ENCODE measurements at places on chromosomes 3 and 15. TPM values are rescaled to one million over a fixed set of nuclear protein-coding genes. Genes with fewer than 3 reads are reported as not detected.

SLC22A14 gene
- total RNA-seq: not detected

CPB1 gene
- not detected for total RNA-seq

CCDC50 gene
- total RNA-seq: 9.3 TPM

DNA sequence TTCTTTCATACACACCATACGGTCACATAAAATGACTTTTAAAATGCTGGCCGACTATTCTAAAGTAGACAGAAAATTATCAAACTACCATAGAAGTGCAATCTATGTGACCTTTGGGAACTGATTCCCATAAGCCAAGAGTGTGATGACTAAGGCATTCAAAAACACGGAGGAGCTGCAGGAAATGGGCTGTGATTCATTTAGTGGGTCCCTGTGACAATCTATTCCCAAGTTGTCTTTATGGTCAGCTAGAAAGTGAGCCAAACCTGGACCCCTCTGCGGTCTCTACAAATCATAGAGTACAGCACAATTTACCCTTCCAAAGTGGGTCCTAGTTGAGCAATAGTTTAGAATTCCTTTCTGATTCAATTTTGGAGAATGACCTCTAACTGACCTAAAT, 251.5 kb upstream of the CBLB start:
- H3K4me1 ChIP-seq: peaks cover 12% of the 10 kb centered on the region
- no peak for DNase-seq
- H3K27ac ChIP-seq: no peak overlapping the region
- H3K27me3 ChIP-seq: no peaks in the 10 kb centered on the region
- H3K36me3 ChIP-seq: peaks cover 3% of the 10 kb centered on the region
- H3K4me3 ChIP-seq: no peak overlapping the region

GRCh38 chr15:64842986-64843561, 1.4 kb downstream of the PLEKHO2 start:
- peak overlapping the region; percentile 90 for H3K4me3 ChIP-seq
- peak overlapping the region; percentile 90 for H3K27ac ChIP-seq
- H3K4me1 ChIP-seq: peaks cover 76% of the 10 kb centered on the region
- no peak for DNase-seq
- no peaks in the 10 kb centered on the region for H3K27me3 ChIP-seq

GRCh38 chr3:104108522-104108921, 1258.2 kb upstream of the ALCAM start:
- no peak for DNase-seq
- no peaks in the 10 kb centered on the region for H3K27me3 ChIP-seq
- H3K36me3 ChIP-seq: no peaks in the 10 kb centered on the region
- H3K27ac ChIP-seq: no peak overlapping the region

- no peaks in the 10 kb centered on the region for H3K4me1 ChIP-seq
- H3K27ac ChIP-seq: no peak overlapping the region
- DNase-seq: no peak
- no peaks in the 10 kb centered on the region for H3K27me3 ChIP-seq
These were observed 44.3 kb downstream of the CERS3 start for GRCh38 chr15:100484443-100484842.

- H3K36me3 ChIP-seq: peaks cover 27% of the 10 kb centered on the region
- H3K27me3 ChIP-seq: peaks cover 2% of the 10 kb centered on the region
- H3K27ac ChIP-seq: peak overlapping the region; percentile 97
- H3K4me3 ChIP-seq: peak overlapping the region; percentile 93
These were observed 583 bp upstream of the RBSN start for GRCh38 chr3:15099364-15100098.

GRCh38 chr15:75551091-75551490, 28.0 kb downstream of the PTPN9 start:
- H3K27ac ChIP-seq: no peak overlapping the region
- DNase-seq: no peak
- no peaks in the 10 kb centered on the region for H3K4me1 ChIP-seq
- peaks cover 12% of the 10 kb centered on the region for H3K36me3 ChIP-seq

- no peaks in the 10 kb centered on the region for H3K27me3 ChIP-seq
- DNase-seq: no peak
- no peaks in the 10 kb centered on the region for H3K36me3 ChIP-seq
- no peaks in the 10 kb centered on the region for H3K4me1 ChIP-seq
These were observed 370.2 kb upstream of the CNTN4 start for GRCh38 chr3:1728510-1728909.

DNA sequence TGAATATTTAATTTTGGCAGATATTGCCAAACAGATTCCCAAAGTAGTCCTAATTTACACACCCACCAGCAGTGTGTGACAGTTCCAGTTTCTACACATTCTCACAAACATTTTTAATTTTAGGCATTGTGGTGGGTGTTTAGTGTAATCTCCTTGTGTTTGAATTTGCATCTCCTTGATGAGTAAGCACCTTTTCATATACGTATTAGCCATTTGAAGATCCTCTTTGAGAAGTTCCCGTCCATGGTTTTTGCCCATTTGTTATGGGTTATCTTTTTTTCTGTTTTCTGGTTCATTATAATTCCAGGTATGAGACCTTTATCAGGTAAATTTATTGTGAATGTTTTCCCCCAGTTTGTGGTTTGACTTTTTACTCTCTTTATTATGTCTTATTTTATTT, 2.3 kb upstream of the TM4SF19 start:
- peaks cover 4% of the 10 kb centered on the region for H3K27me3 ChIP-seq
- H3K36me3 ChIP-seq: no peaks in the 10 kb centered on the region
- H3K27ac ChIP-seq: no peak overlapping the region
- no peak for DNase-seq

GRCh38 chr15:51855612-51856011, 26.2 kb downstream of the TMOD3 start:
- peaks cover 13% of the 10 kb centered on the region for H3K4me1 ChIP-seq
- H3K27ac ChIP-seq: no peak overlapping the region
- peaks cover 14% of the 10 kb centered on the region for H3K36me3 ChIP-seq
- no peak overlapping the region for H3K4me3 ChIP-seq
- DNase-seq: no peak
- H3K27me3 ChIP-seq: no peaks in the 10 kb centered on the region
